ENCODE measurements at places on chromosomes 7 and 10. TPM values are rescaled to one million over a fixed set of nuclear protein-coding genes. Genes with fewer than 3 reads are reported as not detected.

Gene GNAI1
- not detected for total RNA-seq

Gene PPP1R17
- not detected for total RNA-seq

GRCh38 chr7:151777908-151778670, 98.8 kb downstream of the PRKAG2 start:
- peak; percentile 52 for DNase-seq

DNA sequence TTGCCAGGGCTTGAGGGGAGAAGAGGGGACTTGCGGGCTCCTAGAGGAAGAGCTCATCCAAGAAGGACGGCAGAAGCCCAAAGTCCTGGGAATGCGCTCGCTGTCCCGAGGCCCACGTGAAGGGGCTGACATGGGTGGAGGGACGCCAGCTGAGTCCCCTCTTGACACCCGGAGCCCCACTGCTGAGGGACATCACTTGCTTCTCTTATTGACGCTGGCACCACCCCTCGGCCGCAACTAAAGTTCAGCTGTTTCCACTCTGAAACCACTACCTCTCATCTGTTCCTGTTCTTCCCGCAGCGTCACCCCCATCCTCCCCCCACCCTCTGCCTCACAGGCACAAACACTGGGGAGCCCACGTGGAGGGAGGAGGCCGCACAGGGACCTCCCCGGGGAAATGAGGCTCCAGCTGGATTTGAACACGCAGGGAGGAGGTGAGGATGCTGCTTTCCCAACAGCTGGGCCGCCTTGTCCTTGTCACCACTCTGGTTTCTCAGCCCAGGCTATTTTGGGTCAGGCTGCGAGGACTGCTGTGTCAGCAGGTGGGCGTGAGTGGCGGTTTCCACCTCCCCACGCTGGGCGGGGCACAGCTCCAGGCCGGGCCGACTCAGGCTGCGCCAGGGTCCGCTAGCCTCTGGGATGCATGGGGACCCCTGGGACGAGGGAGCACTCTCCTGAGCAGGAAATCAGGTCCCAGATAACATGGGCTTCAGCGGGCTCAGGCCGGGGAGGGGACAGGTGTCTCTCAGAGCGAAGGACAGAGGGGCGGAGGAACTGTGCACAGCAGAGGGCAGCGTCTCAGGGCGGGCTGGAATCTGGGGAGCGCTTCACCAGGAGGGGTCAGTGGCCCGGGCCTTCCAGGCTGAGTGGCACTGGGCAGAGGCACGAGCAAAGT, 156.3 kb downstream of the ZNF248 start:
- DNase-seq, result no peak

GRCh38 chr7:93382362-93382761, 150.2 kb downstream of the VPS50 start:
- DNase-seq, result no peak

DNA sequence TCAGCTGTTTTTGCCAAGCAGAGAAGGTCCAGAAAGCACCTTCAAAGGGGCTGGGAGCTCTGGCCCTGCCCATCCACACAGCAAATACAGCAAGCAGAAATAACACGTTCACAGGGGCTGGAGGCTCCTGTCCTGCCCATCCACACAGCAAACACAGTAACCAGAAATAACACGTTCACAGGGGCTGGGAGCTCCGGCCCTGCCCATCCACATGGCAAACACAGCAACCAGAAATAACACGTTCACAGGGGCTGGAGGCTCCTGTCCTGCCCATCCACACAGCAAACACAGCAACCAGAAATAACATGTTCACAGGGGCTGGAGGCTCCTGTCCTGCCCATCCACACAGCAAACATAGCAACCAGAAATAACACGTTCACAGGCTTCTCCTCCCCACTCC, 558.1 kb downstream of the PTPRN2 start:
- no peak for DNase-seq

- DNase-seq, result no peak
These were observed 46.2 kb downstream of the CAV1 start for GRCh38 chr7:116571037-116571436.

All from G401 (cell line).